Activated gamma-delta T cell treated with Interleukin-2 at 50 U/mL for 16 hours (primary cell): ENCODE measurements at places on chromosomes 11 and 22.

DNA sequence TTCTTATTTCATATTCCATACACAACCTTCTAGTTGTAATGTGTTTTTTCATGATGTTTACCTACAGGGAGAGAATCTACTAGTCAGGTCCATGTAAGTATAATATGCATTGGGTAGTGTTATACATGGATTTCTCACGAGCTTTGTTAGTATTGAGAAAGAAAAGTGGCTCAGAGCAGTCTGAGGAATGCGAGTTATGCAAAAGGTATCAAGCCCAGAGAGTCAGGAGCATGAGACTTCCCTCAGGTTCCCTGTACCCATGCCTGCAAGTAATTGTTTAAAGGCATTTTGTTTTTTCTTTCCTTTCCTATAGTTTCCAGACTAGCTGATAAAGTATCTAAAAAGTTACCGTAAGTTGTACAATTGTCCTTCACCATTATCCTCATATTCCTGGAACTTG lies 66.1 kb downstream of the STK33 start:
- DNase-seq = no peak

- peak; percentile 40 for DNase-seq
Measured at GRCh38 chr11:6746086-6746618, 25.6 kb downstream of the OR2AG2 start.

GRCh38 chr11:116563028-116563711 lies 209.6 kb downstream of the BUD13 start:
- no peak for DNase-seq

GRCh38 chr11:44424841-44425240 lies 114.9 kb upstream of the ALX4 start:
- no peak for DNase-seq

DNA sequence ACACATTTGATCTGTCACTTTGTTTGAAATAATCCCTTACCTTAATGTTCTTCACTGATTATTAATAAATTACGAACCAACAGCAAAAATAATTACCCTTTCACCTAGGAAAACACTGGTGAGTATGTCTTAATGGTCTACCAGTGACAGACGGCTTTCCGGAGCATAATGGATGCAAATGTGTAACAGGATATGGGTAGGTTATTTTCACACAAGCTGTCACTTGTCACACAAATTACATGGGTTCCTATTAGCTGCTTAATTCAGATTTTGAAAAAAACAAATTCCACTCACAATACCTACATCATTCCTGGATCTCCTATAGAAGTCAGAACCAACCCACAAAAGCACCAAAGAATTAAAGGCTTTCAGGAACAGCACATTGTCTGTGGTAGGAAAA lies 127.9 kb downstream of the WT1 start:
- no peak for DNase-seq

- no peak for DNase-seq
Measured at GRCh38 chr22:37211075-37211865, 1.0 kb downstream of the SSTR3 start.

DNA sequence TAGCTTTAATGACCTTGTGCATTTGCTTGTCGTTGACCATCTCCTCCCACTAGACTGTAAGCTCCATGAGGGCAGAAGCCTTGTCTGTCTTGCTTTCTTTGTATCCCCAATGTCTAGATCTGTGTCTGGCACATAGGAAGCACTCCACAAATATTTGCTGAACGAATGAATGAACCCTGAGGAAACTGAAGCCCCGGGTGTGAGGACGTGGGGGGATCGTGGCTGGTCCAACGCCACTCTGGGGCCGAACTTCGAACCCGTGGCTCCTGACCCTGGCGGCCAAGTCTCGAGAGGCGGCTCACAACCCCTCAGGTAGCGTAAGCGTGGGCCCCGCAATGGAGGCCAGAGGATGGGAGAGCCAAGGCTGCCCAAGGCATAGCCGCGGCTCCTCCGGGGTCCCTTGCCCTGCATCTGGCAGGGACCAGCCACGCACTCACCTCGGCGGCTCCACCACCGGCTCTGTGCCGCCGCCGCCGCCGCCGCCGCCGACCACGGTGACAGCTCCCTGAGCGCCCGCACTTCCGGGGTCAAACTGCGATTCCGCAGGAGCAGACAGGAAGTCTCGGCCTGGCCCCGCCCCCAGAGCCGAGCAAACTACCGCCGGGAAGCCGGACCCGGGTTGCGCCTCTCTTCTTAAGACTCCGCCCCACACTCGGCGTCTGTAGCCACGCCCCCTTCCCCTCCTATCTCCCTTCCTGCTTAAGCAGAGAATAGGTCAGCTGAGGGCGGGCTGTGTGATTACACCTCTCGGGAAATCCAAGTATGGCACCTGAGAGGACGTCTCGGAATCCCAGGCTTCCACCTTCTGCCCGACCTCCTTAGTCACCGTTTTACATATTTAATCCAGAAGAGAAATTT lies at the start of gene ASCC2:
TSS of gene ASCC2 (minus strand) at position 534 of the 858 bp plus-strand sequence. CDS start 5,949 bp downstream, outside the sequence.
- peak; percentile 99 for DNase-seq
